ENCODE measurements at places on chromosomes 4 and X.

DNA sequence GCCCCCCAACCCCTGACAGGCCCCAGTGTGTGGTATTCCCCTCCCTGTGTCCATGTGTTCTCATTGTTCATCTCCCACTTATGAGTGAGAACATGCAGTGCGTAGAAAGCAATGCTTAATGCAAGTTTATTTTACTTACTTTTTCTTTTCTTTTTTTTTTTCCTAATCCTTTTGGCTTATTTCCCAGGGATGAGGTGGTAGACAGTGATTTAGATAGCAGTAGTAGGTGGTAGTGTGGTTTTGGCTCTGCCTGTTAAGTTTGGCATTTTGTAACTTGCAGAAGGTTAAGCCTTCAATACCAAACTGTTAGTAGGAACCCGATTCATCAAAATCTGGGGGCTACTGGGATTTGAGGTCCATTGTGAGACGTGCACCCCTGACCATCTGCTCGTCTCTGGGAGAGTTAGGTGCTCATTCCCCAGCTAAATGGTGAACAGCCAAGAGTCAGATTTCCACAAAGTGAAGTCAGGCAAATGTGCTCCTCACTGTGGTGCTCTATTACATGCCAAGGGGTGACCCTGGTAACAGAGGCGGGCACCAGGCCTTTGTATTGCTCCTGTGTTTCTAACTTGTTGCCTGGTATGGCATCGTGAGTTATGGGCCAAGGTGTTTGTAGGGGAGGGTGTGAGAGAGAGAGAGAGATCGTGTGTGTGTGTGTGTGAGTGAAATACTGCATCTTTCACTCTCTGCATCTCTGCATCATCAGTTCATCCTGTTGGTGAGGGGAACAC lies 70.3 kb downstream of the PHOX2B start:
- DNase-seq = no peak

DNA sequence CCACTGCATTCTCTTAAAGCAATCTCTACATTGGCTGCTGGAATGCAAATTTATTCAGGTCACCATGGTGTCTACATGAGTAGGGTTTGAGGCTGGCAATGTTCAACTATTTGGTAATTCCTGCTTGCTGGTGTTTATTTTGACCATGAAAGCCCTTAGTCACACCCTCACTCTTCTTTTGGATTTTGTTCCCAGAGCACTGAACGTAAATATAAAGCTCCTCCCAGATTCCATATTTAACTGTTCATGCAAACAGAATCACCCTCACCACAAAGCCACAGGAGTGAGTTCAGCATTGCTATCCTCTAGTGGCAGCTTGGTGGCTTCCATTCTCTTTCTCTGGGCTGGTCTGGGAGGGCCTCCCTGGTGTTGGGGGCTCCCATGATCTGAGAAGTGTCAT lies 82.8 kb downstream of the LNX1 start:
- DNase-seq = peak; percentile 41

- no peak for DNase-seq
Observed at GRCh38 chr4:26406346-26406975, 83.8 kb downstream of the CCKAR start.

GRCh38 chr4:476501-476900 lies 22.5 kb downstream of the ZNF721 start:
- DNase-seq = no peak

DNA sequence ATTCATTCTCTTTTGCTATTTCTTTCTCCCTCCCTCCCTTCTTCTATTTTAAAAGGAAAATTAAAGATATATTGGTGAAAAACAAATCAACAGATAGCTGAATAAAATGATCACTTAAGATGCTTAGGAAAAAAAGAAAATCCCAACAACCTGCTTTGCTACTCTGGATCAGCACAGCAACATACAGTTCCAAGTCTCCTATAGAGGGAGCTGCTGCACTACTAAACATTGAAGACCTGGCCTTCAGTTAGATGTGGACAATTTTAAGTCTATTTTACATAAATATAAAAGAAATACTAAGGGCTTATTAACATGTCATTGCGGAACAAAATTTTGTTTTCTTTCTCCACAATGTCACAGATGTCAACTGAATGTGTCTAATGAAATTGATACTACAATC lies 226.4 kb downstream of the MAGEB5 start:
- DNase-seq = peak; percentile 1

- DNase-seq = no peak
Observed at GRCh38 chr4:24607334-24607733, 23.0 kb upstream of the DHX15 start.

GRCh38 chr4:94304365-94304971 lies 38.2 kb downstream of the HPGDS start:
- DNase-seq = peak; percentile 9

DNA sequence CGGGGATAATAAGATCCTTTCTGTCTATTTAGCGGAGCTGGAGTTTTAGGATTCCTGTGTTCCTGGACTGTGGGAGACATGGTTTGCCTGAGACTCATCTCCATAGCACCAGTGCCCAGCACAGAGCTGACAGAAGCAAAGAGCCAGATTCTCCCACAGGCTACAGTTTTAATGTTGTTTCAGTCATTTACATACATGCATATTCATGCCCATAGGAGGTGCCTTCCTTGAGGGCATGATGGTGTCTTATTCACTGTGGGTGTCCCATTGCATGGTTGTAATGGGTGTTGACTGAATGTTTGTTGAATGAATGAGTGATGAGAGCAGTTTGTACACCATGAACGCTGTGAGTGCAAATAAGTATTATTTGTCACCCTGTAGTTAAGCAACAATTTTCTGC lies 260.6 kb downstream of the EVC2 start:
- no peak for DNase-seq

GRCh38 chrX:103063918-103064434 lies at the start of gene BEX1:
TSS of gene BEX1 (minus strand) at chrX:103064171. CDS start at chrX:103063274, 897 bp downstream.
- DNase-seq = peak; percentile 75

DNA sequence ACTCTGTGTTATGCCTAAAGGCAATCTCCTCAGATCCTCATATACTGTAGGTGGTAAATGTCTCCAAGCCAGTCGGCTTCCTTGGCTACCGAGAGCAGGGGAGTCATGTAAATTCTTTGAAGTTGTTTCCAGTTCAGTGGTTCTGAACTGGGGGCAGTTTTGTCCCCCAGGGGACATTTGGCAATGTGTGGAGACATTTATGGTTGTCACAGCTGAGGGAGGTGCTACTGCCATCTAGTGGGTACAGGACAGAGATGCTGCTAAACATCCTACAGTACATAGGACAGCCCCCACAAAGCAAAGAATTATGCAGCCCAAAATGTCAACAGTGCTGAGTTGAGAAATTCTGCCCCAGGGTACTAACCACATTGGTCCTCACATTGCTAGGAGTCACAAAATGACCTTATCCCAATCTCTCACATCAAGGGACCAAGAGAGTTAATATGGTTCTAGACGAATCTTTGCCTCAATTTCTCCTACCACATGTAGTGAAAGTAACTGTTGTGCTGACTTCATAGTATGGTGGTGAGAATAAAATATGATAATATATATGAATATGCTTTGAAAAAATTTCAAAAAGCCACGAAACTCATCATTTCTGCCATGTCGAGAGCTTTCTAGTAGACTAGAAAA lies 104.4 kb upstream of the ARHGAP24 start:
- DNase-seq = peak; percentile 19

- DNase-seq = no peak
Observed at GRCh38 chr4:23924556-23924955, 34.7 kb upstream of the PPARGC1A start.

GRCh38 chr4:55931043-55931442 lies 17.7 kb upstream of the CEP135 start:
- DNase-seq = no peak
